T-helper 2 cell (primary cell): ENCODE measurements at places on chromosomes 1 and 21.

- DNase-seq: no peak
Observed at GRCh38 chr1:107195476-107195875, 54.6 kb downstream of the NTNG1 start.

DNA sequence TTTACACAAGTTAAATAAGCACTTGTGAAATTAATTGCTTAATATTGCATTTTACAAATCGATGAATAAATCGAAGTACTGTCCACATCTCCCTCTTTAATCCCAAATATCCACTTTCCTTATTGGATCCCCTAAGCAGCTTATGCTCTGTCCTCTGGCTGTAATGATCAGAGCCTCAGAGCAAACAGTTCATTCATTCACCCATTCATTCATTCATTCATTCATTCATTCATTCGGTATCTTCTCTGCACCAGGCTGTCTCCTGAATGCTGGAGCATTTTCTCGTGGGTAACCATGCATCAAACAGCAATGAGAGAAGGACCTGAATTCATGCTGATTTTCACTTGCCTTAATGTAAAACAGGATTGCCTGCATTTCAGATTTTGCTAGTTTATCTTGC, 69.5 kb upstream of the IGSF21 start:
- no peak for DNase-seq

GRCh38 chr1:232998646-232999045, 48.2 kb downstream of the NTPCR start:
- no peak for DNase-seq

DNA sequence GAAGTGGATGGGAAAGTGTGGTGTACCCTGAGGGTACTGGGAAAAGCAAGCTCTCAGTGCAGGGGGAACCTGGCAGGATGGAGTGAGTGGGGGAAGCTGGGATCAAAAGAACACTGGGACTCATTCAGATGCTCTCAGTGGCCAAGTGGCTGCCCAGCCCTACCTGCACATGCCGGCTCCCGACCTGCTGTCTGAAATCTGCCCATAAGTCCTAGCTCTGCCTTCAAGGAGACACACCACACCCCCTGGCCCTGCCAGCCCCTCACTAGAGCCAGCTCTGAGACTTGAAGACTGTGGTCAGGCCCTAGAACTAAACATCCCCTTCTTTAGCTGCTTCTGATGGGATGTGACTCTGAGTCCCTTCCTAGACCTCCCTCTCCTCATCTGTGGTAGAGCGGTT, 2.2 kb downstream of the TMEM54 start:
- no peak for DNase-seq

DNA sequence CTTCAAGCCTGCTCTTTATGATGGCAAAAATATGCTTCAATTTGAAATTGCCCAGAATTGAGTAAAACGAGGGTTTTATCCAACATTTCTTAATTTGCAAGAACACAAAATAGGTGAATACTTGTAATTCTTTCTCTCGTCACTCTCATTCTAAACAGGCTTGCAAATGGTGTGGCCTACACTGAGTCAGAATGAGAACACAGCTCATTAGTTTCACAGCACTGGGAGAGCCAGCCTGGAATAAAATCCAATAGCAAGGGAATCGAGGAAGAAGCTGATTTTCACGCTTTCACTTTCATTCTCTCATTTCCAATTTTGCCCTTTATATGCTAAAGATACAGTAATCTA, 537.5 kb downstream of the LTN1 start:
- no peak for DNase-seq

DNA sequence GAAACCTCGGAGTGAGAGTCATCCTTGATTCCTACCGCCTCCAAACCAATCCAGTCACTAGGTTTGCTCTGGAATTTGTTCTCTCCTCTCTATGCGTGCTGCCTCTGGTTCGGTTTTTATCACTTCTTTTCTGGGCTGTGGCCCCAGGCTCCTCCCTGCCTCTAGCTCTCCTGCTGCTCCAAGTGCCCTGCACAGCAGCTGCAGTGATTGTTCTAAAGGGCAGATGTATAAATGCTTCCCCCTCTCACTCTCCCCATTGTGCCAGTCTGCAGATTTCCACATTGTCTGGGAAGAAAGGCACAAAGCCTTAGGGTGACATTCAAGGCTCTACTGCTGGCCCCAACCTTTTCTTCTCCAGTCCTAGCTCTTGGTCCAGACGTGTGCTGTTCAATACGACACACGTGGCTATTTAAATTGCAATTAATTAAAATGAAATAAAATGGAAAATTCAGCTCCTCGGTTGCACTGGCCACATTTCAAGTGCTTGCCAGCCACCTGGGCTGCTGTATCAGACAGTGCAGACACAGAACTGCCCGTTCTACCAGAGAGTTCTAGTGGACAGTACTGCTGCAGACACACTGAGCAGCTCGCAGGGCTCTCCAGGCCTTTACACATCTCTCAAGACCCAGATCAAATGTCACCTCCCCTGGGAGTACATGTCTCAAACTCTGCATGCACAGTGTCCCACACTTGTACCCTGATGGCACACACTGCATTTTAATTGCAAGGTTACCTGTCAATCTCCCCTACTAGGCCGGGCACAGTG, 12.4 kb downstream of the TRIM62 start:
- no peak for DNase-seq

- peak; percentile 81 for DNase-seq
Observed at GRCh38 chr1:3903141-3904005, 3.3 kb upstream of the C1orf174 start.

GRCh38 chr1:54227891-54228310, 27.9 kb downstream of the MRPL37 start:
- DNase-seq: no peak

- DNase-seq: no peak
Observed at GRCh38 chr21:28200726-28201125, 792.0 kb downstream of the LTN1 start.
